RCC 7860 (cell line): ENCODE measurements at places on chromosomes 3 and 15.

- DNase-seq, result no peak
These were observed 804 bp upstream of the BRPF1 start for GRCh38 chr3:9730657-9731205.

GRCh38 chr3:114718071-114718897 is 424.5 kb downstream of the TIGIT start:
- DNase-seq, result no peak

- no peak for DNase-seq
These were observed 101.6 kb downstream of the CFAP44 start for GRCh38 chr3:113339616-113340244.

GRCh38 chr3:41193794-41194539 is 5.3 kb upstream of the CTNNB1 start:
- DNase-seq, result no peak

DNA sequence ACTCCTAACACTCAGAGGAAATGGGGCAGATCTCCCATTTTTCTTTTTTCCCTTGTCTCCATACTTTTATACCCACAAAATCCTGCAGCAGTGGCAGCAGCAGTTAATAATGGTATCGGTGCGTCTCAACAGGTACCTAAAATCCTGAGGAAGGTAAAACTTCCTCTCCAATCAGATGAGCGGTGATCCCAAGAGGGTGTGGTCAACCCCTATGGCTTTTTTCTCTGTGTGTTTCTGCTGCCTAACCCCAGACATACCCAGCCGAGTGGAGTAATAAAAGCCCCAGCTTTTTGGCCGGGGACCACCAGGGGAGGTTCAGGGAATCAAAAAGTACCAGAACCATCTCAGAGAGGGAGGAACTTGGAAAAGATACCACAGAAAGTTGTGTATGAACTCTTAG is 9.1 kb downstream of the GK5 start:
- DNase-seq, result no peak

GRCh38 chr3:52892290-52892624 is 5.1 kb downstream of the STIMATE start:
- DNase-seq, result no peak

GRCh38 chr3:71045212-71045916 is 538.2 kb downstream of the FOXP1 start:
- no peak for DNase-seq

GRCh38 chr3:72582211-72582878 is 265.9 kb downstream of the SHQ1 start:
- no peak for DNase-seq
